ENCODE measurements at places on chromosomes 13 and 19.

- DNase-seq: no peak
Measured at GRCh38 chr13:99027661-99028425, 50.0 kb upstream of the DOCK9 start.

DNA sequence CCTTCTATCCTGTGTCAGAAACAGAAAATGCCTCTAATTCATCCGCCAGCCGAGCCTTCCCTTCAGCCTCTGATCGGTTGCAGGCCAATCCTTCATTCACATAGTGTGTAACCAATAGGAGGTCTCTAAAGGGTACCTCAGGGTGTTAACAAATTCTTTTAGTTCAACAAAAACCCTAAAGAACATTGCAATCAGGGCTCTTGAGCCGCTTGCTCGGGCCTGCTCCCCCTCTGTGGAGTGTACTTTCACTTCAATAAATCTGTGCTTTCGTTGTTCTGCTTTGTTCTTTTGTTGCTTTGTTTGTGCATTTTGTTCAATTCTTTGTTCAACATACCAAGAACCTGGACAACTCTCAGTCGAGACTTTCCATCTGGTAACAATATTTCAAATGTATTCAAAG is 366.5 kb downstream of the KCTD12 start:
- no peak for DNase-seq

- DNase-seq: no peak
Measured at GRCh38 chr19:10747271-10747670, 29.4 kb downstream of the DNM2 start.

GRCh38 chr13:39040206-39040605 is 1.9 kb downstream of the NHLRC3 start:
- no peak for DNase-seq

DNA sequence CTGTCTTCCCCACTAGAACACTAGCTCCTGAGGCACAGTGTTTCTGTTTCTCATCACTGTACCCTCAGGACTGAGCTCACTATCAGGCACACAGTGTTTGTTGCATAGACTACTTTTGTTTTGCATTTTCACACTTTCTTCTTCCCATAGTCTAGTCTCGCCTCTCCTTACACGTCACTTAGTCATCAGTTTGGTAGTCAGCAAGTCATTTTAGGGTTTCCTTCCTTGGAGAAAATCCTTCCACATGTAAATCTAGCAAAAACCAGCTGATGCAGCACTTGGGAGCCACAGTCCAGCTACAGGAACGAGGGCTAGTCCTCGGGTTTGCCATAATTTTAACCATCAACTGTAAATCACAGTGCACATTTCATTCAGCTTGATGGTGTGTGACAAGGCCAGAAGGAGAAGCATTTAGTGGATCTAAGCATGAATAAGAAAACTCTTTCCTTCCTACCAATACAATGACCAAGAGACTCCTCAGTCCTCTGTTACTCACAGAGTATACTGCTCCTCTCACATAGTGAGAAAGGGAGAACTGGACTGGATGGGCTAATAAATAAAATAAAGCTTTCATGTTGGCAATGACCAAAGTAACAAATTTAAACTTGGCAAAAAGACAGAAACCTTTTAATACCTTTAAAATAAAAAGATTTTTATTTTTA is 221.0 kb downstream of the KLF12 start:
- DNase-seq: no peak

- no peak for DNase-seq
Measured at GRCh38 chr13:32538143-32538620, 413 bp downstream of the N4BP2L2 start.

DNA sequence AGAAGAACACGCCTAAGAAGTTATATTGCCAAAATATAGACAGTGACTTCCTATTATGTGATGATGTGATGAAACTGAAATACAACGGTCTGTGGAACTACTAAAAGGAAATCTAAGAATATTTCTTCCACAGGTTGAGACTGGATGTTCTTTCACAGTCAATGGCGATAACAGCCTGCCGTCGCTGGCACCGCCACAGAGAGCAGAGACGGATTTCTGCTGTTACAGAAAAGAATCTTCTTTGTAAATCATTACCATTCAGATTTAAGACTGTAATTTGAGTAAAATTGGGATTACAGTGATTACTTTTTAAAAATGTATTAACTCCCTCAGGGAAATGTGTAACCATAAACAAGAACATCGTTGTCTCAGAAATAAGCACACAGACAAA is 100.8 kb downstream of the TUBGCP3 start:
- no peak for DNase-seq

DNA sequence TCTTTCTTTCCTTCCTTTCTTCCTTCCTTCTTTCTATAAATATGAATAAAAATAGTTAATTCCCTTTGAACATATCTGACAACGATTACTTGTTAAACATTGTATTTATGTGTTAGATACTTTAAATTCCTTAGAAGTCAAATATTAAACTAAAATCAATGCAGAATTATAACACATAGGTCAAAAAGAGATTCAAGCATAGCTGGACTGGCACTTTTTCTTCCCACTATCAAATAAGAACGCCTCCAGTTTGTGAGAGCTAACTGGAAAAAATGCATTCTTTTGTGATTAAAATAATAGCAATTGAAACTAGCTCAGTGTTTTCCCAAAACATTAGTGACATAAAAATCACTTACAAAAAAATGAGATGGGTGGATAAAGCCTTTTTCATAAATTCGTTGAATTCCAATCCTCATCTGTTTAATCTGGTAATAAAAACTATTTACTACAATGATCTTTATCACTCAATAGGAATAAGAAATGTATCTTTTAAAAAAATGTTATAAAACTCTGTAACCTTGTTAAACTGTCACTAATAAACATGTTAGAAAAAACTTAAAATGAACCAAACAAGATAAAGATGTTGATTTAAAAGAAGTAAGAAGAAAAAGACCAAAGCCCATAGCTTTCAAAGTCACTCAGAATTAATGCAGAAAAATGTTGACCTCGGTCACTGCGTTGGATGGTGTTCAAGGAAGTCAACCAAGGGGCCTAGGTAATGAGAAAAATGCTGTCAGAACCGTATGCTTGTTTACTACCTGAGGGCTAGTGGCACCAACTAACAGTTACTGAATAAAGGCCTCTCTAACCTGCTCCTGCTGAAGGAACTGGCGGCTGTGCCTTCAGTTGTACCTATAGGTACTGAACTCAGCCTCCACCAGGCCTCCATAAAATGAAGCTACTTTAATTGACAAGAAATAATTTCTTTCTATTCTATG is 1039.5 kb upstream of the SLC10A2 start:
- DNase-seq: no peak

GRCh38 chr19:36646746-36647145 is 19.9 kb downstream of the ZNF461 start:
- DNase-seq: no peak

- DNase-seq: no peak
Measured at GRCh38 chr19:52170863-52171320, 529 bp downstream of the ZNF836 start.

- DNase-seq: no peak
Measured at GRCh38 chr19:4075373-4075772, 8.7 kb upstream of the ZBTB7A start.

- DNase-seq: no peak
Measured at GRCh38 chr13:90846936-90847335, 500.6 kb upstream of the MIR17HG start.

DNA sequence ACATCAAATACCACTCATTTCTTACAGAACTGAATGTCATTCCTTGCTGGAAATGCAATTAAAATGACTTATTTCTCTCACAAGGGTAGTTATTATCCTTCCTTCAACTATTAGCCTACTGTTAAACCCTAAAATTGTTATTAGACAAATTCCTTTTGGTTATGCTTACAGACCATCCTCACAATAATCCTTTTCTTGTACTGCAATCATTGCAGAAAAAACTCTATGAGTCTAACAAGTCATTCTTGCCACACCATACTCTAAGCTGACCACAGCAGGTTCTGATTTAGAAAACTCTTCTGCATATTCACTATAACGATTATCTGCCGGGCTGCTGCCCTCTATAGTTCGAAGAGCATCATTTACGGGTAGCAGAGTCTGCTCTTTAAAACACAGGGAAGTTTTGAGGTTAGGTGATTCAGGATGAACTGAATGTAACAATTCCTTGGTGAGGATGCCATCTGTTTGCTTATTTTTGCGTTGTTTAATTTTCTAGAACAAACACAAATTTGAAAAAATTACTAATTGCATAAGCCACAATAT is 38.2 kb downstream of the MTMR6 start:
- DNase-seq: no peak

- DNase-seq: no peak
Measured at GRCh38 chr13:30339738-30340330, 32.5 kb upstream of the KATNAL1 start.

- no peak for DNase-seq
Measured at GRCh38 chr19:13962699-13963602, 10.6 kb downstream of the DCAF15 start.

DNA sequence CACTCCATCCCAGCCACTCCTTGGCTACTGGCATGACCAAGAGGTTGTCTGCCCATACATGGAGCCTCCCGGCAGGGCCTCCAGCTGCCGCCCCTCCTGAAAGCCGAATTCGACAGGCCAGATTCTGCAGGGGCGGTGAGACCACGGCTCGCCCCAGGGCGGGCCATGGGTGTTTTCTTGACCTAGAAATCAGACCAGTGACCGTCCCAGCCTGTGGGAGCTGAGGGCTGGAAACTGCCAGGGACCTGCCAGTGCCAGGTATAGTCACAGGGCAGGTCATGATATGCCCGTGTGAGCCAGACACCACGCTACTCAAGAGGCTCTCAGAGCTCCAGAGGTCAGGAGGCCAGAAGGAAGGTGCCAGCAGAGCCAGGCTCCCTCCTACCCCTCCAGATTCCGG is 16.8 kb downstream of the DAPK3 start:
- DNase-seq: no peak

All from activated T-helper 2 cell treated with anti-CD3 and anti-CD28 coated beads, Interferon-gamma antibody, Interleukin-2, Interleukin-4, amounts not matched to agents 10 μg/mL and 5 μg/mL and 100 μg/mL, durations not matched to agents 14 hours and 24 hours and 36 hours (primary cell).